ENCODE measurements at places on chromosomes 2 and 18.

- DNase-seq = no peak
Measured at GRCh38 chr2:145421841-145422240, 901.9 kb upstream of the ZEB2 start.

GRCh38 chr2:57892920-57893319 is 153.7 kb upstream of the VRK2 start:
- DNase-seq = no peak

DNA sequence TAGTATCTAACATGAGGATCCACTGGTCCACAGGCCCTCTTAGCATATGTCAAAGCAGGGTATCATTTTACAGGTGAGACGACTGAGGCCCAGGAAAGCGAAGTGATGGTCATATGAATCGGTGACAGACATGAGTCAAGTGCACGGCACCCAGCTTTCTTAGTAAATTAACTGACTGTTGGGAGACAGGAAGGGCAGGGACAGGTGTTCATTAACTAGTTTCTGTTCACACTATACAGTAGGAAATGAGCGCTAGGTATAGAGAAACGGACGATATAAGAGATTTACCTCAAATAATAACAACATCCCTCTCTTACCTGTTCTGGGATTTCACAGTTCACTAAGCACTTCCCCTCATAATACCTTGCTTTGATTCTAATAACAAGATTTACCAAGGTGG is 1.7 kb upstream of the SMARCAL1 start:
- DNase-seq = no peak

GRCh38 chr2:162591403-162592083 is 247.0 kb downstream of the KCNH7 start:
- no peak for DNase-seq

GRCh38 chr2:35938838-35939237 is 416.7 kb upstream of the CRIM1 start:
- no peak for DNase-seq

- DNase-seq = no peak
Measured at GRCh38 chr18:9506046-9506792, 30.9 kb downstream of the RALBP1 start.

DNA sequence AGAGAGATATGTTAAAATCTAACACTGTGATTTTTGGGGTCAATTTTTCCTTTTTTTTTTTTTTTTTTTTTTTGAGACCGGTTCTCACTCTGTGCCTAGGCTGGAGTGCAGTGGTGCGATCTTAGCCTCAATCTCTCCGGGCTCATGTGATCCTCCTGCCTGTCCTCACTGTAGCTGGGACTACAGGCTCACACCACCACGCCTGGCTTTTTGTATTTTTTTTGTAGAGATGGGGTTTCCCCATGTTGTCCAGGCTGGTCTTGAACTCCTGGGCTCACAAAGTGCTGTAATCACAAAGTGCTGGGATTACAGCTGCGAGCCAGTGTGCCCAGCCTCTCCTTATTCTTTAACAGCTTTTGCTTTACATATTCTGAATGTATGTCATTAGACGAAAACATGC is 2.9 kb upstream of the HAAO start:
- no peak for DNase-seq

DNA sequence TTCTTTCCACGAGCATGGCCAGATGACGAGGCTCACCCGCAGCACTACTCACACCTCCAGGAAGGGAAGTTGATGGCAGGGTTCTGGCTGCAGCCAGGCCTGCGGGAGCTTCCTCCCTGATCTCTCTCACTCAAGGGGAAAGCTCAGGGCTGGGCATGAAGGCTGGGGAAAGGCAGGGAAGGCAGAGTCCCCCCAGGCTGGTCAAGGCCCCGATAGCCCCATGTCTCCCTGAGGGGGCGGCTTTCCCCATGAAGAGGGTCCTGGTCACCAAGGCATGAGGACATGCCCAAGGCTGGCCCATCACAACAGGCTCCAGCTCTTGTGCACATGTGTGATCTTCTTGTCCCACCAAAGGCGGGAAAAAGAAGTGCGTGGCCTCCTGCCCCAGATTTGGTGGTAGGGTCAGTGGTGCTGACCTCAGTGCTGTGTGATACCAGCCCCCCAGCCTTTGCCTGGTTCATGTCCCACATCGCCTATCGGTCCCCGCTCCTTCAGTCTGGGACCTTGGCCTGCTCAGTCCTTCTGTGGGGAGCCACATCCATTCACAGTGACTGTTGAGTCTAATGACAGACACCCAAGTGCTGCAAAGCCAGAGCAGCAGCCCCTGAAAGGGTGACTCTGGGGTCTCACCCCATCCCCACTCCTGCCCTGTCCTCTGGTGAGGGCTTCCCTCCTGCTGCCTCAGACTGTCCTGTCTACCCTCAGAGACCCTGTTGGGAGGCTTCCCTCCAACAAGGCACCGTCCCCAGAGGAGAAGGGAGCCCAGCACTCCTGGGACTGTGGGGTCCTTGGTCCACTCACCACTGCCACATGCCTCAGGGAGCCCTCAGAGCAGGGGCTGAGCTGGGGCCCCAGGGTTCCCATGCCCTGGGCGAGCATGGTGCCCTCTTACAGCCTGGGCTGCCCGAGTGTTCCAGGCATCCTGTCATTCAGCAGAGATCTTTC is 49.8 kb upstream of the ALPP start:
- no peak for DNase-seq

- no peak for DNase-seq
Measured at GRCh38 chr2:110219496-110220189, 7.3 kb upstream of the MTLN start.

Measured in stimulated activated CD4-positive, alpha-beta T cell treated with anti-CD3 and anti-CD28 coated beads, Interleukin-1b, Interleukin-23, amount 100 ng/mL, for 4 hours (primary cell).